ENCODE measurements at places on chromosomes 12 and 14. TPM values are rescaled to one million over a fixed set of nuclear protein-coding genes. Genes with fewer than 3 reads are reported as not detected.
A peak's percentile ranks its signal among the peaks of the same experiment; 100 is the strongest.

- DNase-seq: peak; percentile 7
These were observed 545 bp downstream of the CPSF2 start for GRCh38 chr14:92122351-92122677.

- DNase-seq: peak; percentile 82
These were observed 10.9 kb downstream of the BTG1 start for GRCh38 chr12:92134638-92135274.

FERMT2 gene
- total RNA-seq: 29.1 TPM

MANSC4 gene
- total RNA-seq: 4.1 TPM

HCAR2 gene
- total RNA-seq: 0.17 TPM

DNA sequence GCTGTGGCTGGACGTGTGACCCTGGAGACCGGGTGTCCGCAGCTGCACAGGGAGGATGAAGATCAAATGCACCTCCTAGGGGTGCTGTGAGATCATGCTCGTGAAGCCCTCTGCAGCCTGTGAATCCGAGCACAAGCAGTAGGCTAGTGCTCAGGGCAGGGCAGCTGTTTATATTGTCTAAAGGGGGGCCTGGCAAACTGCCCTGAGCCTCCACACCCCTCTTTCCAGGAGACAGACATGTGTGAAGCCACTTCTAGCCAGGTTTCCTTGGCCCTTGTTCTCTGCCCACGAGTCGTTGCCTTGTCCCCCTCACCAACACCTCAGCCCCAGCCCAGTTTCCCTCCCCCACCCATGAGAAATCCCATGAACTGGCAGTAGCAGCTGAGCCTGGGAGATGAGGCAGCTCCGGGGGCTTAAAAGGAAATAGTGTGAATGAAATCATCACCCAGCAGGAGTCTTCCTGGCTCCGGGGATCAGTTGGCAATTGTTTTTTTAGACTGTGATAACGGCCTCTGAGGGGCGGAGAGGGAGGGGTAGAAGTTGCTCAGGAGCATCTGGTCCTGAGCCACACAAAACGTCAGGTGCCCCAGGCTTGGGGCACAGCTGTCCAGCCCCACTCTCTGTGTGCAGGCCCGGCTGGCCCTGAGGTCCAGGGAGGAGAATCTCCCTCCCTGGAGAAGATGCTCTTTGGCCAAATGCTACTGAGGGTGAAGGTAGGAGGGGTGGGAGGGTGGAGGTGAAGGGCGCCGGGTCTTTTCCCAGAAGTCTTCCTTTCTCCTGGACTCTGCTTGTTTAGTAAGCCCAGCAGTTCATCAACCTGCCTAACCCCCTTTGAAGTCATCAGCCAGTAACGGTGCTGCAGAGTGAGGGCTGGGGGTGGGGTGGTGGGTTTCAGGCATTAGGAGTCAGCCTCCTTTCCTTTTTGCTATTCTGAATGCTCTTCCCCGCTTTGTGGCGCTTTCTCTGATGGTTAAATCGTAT, 4.0 kb downstream of the FGF6 start:
- DNase-seq: no peak

PPP4R4 gene
- total RNA-seq: not detected

DNA sequence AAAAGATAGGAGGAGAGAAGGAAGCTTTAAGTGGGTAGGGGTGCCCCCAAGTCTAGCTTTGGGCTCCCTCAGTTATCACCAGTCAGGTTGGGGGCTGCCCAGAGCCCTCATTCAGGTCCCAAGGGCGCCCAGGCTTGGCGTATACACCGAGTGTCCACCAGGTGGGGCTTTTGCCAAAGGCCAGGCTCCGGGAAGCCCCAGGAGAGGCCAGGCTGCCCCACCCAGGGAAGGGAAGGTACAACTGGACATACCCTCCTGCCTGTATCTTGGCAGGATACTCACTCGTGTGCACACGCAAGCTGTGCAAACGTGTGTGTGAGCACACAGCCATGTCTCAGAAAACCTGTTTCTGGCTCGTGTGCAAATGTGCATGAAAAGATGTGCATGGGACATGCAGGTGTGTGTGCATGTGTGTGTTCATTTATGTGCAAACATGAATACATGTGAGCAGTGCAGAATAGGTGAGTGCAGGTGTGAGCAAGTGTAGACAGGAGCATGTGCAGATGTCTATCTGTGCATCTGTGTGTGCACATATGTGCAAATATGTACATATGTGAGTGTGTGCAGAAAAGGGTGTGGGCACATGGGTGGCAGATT, 103.9 kb upstream of the MYL2 start:
- DNase-seq: peak; percentile 84

- DNase-seq: no peak
These were observed 222.1 kb downstream of the NUAK1 start for GRCh38 chr12:105916760-105917039.

GPRC5A gene
- total RNA-seq: 140 TPM

REC8 gene
- 1.9 TPM for total RNA-seq

- no peak for DNase-seq
These were observed 80.2 kb upstream of the GPHB5 start for GRCh38 chr14:63398952-63399351.

- DNase-seq: no peak
These were observed 8.5 kb downstream of the CDCA4 start for GRCh38 chr14:105012171-105012985.

GRCh38 chr12:9244894-9245293, 36.7 kb upstream of the PZP start:
- DNase-seq: peak; percentile 15

DNA sequence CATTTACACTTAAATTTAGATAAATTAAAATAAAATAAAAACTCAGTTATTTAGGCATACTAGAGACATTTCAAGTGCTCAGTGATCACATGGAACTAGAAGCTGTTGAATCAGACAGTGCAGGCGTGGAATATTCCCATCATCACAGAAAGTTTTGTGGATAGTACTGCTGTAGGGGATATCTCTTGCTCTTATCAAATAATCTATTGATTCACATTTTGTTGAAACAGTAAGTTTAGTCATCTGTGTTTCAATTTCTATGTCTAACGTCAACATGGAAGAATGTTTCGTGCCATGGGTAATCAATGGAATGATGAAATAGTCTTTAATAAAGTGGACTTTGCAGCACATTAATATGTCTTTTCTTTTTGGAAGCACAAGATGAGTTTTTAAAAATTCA, 108.6 kb downstream of the PAH start:
- DNase-seq: no peak

FBXO34 gene
- total RNA-seq: 35.9 TPM

GRCh38 chr12:57229046-57229633, 371 bp upstream of the SHMT2 start:
- DNase-seq: no peak

FAM181A gene
- not detected for total RNA-seq

SIX6 gene
- total RNA-seq: not detected

DNA sequence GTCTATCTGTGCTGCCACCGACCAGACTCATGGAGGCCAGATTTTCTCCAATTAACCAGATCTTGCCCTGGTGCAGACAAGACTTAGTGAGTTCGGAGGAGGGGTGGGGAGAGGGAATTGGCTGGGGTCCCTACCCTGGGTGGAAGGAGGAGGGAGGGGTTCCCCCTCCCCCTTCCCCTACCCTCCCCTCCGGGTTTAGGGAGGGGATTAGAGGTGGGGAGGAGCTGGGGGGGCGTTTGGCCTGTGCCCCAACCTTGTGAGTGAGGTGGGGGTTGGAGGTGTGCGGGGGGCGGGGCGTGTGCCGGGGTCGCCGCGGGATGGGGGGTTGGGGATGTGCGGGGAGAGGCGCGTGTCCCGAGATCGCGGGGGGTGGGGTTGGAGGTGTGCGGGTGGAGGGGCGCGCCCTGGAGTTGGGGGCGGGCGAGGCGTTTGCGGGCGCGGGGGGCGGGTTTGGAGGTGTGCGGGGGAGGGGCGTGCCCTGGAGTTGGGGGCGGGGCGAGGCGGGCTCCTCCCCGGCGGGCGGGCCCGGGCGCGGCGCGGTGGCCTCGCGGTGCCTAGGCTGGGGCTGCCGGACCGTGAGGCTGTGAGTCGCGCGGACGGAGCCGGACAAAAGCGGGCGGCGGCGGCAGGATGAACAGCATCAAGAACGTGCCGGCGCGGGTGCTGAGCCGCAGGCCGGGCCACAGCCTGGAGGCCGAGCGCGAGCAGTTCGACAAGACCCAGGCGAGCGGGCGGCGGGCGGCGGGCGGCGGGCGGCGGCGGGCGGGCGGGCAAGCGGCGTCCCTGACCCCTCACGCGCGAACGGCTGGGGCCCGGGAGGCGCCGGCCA, at the start of gene HIP1R:
HIP1R (plus strand) TSS at position 537 of the 829 bp plus-strand sequence; CDS start at position 631, 94 bp downstream.
- DNase-seq: peak; percentile 27

Data from PC-3 (cell line).